ENCODE measurements at places on chromosomes 3 and 15.

- no peak for DNase-seq
Measured at GRCh38 chr3:30457726-30458125, 148.7 kb upstream of the TGFBR2 start.

GRCh38 chr3:124498891-124499290 lies 231.4 kb upstream of the UMPS start:
- no peak for DNase-seq

GRCh38 chr3:180764481-180764880 lies 85.2 kb upstream of the CCDC39 start:
- no peak for DNase-seq

DNA sequence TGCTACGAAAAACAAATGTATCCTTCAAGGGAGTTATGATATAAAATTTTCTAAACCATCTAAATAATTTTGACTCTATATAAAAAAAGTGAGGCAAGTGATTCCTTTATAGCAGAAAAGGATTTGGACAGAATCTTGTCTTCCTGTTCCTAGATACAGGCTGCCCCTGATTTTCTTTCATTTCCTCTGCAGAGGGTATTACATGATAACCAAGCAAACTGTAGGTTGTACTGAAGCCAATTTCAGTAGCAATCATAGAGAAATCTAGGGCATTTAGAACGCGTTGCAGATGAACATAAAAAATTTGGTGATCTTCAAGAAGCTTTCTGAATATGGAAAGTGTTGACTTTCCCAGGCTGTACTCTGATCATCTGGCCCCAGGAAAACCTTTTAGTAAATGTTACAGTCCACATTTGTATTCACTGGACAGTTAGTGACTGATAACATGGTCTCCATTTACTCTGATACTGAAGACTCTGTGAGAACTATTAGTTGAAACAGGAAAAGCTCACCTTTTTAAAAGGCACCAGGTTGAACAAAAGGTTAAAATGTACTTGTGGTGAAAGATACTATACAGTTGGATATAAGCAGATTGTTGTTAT lies 9.1 kb upstream of the UTS2B start:
- no peak for DNase-seq

GRCh38 chr3:153163756-153164550 lies 1.9 kb downstream of the RAP2B start:
- DNase-seq = no peak

DNA sequence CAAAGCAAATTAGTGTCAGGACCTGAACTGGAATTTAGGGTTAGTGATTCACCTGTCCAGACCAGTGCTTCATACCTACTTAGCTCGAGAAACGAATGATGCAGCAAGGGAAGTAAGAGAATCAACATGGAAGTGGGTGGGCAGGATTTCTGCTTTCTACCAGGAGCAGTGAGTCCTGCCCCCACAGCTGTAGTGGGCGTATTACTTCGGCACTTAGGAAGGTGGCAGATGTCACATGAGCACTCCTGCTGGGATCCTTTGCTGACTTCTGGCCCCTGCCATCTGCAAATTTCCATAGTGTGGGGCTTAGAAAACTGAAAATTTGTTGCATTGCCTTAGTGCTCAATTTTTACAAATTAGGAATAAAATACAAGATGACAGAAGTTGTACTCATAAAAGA lies 31.2 kb downstream of the RYR3 start:
- DNase-seq = no peak
